NCI-H1694 treated with DMSO at 0.1 percent for 48 hours (cell line): ENCODE measurements at places on chromosomes 7 and 10.

DNA sequence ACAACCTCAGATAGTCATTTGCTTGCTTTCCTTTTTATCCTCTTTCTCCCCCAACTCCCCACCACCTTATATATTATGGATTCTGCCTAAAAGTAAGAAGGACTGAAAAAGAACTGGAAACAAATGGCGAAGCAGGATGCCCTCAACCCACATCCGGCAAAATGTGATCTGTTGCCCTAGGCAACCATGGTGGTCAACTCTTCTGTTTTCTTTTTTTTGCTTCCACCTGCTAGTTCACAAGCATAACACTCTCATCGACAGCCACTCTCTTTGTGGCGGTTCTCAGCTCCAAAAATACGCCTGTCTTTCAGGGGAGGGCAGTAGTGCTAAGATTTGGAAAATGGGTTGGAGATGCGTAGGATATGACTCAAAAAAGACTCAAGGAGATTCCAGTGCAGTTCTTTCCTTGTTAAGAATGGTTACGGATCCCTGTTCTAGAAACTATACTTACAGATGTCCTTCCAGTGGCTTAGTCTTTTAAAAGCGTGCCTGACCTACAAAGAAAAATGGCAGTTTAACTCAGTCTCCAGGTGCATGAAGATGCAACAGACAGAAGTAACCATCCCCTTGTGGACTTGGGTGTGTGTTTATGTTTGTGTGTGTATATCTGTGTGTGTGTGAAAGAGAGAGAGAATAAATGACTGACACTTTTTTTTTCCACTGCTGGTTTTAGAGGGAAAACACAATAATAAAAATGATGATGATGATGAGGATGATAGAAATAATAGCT is 10.7 kb downstream of the APBB1IP start:
- DNase-seq = no peak

- DNase-seq = no peak
These were observed 414.8 kb downstream of the PHTF2 start for GRCh38 chr7:78213402-78213801.

- no peak for DNase-seq
These were observed 64.6 kb downstream of the GSAP start for GRCh38 chr7:77351539-77352004.

DNA sequence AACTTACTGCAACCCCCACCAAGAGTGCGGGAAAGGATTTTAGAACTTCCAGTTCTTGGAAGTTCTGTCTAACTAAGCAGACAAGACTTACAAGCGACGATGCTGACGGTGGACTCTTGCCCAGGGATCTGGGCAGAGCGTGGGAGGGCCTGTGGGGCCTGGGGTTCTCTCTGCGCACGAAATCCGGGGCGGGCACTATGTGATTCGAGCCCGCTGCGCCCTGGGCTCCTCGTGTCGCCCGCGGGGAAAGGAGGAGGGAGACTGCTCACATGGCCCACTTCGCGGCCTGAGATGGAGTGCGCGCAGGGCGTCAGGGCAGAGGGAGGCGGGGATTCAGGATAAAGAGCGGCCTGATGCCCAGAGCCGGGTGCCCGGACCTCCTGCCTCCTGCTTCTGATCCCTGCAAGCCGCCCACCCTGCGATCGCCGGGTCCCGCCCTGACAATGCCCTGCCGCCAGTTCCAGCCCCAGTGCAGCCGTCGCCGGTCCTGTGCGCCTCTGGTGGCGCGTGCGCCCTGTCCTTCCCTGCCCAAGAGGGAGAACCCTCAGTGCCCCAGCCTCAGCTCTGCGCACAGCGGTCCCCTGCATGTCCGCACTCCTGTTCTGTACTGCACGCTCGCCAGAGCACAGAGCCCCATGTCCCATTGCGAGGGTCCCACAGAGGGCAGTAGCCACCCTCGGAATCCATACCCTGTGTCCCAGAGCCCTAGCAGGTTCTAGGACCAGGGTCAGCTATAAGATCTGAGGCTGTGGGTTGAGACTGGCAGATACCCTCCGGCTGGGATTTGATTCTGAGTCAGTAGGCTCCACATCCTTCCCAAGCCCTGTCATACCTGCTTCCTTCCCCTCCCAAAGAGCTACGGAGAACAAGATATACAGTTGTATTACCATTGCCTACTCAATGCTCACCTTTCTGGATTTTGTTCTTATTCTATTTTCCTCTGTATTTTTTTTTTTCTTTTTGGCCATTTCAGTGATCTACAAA is 99.4 kb upstream of the TMEM106B start:
- no peak for DNase-seq

DNA sequence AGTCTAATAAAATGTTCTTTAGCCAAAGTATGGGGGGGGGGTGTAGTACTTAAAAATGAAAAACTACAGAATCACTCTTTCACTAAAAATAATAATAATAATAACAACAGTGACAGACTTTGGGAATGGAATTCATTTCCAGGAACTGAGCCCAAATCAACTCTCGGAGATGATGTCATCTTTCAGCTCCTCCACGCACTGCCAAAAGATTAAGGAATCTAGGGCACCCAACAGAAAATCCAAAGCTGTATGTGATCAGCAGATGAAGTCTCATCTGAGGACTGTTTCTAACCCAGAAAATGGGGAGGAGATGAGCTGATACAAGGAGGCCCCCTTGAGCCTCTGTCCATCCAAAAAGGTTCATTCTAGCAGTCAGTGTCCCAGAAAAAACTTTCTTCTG is 54.5 kb downstream of the GRB10 start:
- DNase-seq = no peak

DNA sequence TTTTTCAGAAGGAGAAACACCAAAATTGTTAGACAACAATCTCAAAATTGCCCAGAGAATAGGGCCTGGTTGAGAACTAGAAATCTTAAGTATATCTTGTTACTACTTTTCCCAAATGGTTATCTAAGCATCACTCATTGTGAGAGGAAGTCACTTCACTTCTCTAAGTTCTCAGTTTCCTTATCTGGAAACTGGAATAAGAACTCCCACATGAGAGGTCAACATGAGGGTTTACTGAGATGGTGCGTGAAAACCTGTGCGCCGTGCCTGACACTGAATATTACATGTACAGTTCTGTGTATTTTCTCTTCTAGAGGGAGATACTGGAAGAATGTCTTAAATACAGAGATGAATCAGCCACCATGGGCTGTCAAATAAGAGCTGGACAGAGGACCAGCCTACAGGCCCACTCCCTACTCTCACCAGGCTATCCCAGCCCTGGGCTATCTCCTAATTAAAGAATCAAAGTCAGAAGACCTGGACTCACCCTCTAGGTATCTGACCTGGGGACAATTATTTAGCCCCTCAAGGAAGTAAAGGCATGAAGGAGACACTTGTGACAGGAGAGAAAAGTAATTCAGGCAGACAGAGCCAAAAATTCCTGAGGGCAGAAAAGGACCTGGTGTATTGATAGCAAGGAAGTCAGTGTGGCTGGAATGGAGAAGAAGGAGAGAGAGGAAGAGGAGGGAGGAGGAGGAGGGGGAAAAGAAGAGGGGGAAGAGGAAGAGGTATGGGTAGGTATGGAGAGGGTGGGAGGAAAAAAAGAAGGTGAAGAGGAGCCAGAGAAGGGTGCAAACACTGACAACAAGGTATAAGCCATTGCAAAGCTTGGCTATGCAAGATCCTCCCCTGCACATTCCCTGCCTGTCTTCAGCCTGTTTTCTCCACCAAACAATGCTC is 44.9 kb downstream of the CCDC71L start:
- DNase-seq = no peak

DNA sequence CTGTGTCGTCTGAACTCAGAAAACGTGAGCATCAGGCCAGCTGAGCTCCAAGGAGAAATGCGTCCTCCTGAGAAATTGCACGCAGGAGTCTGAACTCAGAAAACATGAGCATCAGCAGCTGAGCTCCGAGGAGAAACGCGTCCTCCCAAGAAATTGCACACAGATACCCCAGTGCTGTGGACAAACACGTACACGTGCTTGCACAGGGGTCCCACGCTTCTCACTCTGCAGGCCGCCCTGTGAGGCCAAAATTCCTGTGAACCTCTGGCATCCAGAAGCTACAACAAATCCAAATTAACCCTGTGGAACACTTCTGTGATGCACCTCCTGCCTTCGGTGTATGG is 133.8 kb downstream of the WDR37 start:
- DNase-seq = no peak

DNA sequence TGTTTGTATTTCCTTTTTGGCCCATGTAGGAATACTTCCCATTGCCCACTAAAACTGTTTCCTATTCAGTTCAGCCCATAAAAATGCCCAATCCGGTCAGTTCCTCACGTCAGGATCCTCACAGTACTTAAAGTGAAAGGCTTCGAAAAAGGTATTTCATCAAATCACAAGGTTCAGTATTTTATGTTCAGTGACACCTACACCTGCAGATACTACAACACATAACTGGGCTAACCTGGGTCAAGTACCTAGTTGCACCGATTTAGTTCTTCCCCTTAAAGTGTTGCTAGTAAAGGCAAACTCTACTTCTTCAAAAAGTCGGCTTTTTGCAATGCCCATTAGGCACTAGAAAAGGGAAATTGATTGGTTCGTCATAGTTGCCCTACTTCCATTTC is 1.1 kb downstream of the SNX13 start:
- no peak for DNase-seq

DNA sequence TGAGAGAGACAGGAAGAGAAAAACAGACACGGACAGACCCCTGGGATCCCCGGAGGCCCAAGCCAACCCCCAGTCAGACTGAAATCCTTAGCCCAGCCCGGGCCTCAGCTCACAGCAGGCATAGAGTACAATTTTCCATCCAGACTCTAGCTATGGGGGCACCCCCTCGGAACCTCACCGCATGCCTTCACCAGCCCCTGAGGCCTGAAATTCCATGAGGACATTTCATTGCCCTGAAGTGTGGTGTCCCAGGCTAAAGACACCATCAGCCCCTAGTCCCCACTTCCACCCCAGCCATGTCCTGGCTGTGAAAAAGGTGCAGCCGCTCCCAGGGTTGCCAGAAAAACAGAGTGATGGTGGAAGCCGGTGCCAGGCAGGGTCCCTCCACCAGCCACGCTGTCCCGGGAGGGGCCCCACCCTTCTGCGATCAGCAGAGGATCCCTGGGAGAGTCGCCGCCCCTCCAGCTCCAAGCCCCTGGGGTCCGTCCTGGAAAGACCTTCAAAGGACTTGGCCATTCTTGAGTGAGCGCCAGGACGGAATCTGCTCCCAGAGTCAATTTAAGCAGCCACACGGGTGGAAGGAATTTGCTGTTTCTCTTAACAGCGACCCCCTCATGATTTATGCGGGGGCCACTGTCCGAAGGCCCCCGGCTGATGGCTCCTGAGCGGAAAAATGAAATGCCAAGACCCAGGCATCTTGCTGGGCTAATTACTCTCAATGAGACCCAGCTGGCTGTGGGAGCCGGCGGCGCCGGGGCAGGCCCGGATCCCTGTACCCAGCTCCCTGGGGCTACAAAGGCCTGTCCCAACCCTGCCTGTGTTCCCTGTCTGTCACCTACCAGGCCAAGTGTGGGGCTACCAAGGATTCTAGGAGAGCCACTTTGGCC is 23.2 kb downstream of the MYL10 start:
- DNase-seq = no peak

GRCh38 chr10:42755028-42755451 is 27.6 kb upstream of the BMS1 start:
- DNase-seq = no peak

- no peak for DNase-seq
These were observed 7.9 kb upstream of the NOM1 start for GRCh38 chr7:156941393-156942182.

DNA sequence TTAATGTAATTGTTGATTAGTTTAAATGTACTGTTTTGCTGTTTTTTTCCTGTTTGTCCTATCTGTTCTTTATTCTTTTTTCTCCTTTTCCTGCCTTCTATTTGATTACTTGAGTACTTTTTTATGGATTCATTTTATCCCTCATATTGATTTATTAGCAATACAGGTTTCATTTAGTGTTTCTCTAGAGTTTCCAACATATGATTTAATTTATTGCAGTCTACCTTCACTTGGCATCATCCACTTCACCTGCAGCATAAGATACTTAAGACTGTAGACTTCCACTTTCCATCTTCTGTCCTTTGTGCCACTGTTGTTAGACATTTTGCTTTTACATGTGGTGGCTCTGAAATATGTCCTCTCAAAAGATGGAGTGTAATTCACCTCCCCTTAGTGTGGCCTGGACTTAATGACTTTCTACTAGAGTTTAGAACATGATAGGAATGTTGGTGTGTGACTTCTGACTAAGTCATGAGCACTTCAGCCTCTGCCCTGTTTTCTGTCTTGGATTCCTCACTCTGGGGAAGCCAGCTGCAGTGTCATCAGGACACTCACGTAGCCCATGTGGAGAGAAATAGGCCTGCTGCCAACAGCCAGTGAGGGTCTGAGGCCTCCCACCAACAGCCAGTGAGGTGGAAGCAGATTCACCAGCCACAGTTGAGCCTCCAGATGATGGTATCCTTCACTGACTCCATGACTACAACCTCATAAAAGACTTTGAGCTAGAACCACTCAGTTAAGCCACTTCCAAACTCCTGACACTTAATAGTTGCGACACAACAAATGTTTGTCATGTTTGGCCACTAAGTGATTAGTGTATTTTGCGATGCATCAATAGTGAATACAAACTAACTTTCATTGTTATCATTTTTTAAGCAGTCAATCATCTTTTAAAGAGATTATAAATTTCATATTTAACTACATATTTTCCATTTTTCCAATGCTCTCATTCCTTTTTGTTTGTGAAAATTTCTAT is 643.5 kb upstream of the DPP6 start:
- DNase-seq = no peak

DNA sequence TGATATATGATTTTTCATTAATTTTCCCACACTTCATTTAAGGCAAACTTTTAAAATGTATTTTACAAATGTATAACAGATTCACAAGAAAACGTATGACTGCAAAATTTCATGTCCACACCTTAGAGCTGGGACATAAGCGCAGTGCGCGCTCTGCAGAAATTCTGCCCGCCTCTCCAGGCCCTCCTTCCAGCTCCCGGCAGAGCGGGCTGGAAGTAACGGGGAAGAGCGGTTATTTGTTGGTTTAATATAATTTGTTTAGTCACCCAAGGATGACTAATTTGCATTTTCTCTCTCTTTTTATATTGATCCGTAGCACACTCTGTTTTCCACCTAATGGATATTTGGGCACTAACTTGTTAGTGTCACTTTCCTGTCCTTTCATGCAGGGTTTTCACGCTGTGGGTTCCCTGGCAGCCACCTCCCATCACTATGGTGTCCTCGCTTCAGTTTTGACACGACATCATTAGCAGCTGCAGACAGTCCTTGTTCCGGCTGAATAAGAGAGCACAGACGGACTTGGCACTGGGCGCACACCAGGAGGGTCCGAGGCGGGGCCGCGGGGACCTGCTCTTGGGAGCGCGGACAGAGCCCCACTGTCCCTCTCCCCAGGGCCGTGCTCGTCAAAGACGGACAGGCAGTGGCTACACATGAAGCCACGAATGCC is 129.2 kb upstream of the SEC61G start:
- no peak for DNase-seq

- DNase-seq = no peak
These were observed 13.8 kb upstream of the GPR146 start for GRCh38 chr7:1030444-1031070.

DNA sequence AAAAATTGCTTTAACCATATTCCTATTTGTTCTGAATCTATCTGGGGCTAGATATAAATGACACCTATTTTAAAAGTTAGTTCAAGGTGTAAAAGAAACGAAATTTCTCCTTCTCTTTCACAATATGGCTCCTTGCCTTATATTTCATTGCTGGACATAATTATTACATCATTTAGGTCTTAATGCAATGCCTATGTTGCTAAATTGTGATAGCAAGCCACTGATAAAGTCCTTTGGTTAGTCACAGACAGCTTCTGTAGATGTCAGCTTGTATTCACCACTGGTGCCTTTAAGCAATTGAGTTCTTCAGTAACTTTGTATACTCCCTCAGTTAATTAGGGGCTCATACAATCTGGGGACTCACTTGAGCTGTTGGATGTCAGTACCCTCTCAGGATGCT is 1236.6 kb downstream of the GATA3 start:
- DNase-seq = no peak
